ENCODE measurements at places on chromosomes 1 and 21.

DNA sequence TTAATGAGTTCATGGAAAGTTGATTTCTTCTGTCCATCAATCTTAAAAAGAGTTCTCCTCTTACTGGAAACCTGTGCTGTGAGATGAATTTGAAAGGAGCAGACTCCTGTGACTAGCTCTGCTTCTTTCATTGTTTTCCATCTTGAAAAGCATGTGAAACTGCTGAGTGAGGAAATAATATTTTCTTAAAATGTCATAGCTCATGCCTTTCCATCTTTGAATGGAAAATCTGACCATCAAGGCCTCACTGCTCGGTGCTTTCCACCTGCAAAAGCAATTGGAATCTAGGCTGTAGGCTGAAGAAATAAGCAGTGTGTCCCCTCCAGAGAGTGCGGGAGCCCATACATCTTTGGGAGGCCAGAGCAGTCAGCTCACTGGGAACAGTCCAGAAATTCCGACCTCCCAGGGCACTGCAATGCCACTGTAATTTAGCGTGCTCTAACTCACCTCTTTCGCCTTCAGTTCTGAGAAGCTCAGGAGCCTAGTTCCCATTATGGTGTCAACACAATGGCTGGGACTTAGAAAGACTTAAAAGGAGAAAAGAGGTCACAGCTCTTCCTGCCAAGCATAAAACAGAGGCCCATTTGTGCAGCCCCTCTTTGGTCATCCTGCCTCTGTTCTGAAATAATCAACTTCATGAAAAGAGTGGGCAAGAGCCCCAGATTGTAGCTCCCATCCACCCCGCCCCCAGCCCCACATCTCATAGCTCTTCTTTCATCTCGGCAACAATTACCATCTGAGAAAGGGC, 50.4 kb upstream of the F3 start:
- DNase-seq: no peak

DNA sequence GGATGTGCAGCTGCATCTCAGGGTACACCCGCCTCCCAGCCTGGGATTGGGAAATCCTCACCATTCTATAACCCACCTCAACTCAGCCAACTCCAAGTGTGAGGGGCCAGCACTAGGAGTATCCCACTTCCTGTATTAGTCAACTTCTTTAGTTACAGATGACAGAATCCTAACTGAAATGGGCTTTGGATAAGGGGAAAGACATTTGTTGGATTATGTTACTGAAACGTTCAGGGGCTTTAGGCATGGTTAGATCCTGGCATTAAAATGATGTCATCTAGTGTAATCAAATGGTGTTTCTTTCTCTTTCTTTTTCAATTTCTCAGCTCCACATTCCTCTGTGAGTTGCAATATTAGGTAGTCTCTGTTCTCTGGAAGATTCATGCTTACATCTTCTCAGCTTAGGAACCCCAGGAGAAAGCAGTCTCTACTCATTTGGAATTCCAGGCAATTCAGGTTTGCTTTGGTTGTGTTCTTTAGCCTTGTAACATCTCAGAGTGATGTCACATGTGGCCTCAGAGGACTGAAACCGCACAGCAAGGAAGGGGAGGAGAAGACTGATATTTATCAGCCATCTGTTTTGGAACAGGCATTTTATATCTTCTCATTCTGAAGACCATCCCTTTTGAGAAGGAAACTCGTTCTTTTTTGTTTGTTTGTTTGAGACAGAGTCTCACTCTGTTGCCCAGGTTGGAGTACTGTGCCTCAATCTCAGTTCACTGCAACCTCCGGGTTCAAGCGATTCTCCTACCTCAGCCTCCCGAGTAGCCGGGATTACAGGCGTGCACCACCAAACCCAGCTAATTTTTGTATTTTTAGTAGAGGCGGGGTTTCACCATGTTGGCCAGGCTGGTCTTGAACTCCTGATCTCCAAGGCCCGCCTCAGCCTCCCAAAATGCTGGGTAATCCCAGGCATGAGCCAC, 18.9 kb upstream of the TMEM54 start:
- DNase-seq: no peak

- DNase-seq: peak; percentile 52
Observed at GRCh38 chr21:44263221-44263760, 1.6 kb upstream of the DNMT3L start.

GRCh38 chr1:207268337-207268736, 53.1 kb upstream of the CD55 start:
- no peak for DNase-seq
